ENCODE measurements at places on chromosomes 5 and 9.

- DNase-seq = no peak
Observed at GRCh38 chr5:72121052-72121779, 13.9 kb downstream of the MAP1B start.

DNA sequence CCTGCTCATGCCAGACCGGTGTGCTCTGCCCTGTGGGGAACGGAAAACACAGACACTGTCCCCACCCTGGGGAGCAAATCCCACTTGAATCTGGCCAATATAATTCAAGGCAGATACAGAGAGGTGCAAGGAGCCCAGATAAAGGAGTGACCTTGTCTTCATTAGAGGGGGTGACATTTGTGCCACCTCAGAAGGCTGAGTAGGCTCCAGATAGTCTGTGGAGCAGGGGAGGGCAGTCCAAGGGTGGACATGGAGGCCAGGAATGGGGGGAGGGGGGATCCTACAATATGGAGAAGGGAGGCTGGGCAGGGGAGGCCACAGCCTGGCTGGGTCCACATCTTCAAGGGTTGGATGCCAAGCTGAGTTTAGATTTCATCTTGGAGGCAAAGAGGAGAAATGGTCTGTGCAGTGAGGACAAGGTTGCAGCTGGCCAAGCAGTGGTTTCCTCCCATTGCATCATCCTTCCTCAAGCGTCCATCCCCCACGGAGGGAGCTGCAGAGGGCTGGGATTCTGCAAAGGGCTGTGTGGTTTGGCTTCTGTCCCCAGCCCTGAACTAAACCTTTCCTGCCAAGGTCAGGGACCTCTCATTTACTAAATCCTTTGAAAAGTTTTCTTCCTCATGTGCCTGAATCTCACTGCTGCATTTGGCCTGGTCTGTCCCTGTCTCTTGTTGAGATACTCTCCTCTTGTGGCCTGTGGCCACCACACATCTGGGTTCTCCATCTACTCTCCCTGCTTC lies 60.1 kb downstream of the GALNT12 start:
- DNase-seq = no peak

DNA sequence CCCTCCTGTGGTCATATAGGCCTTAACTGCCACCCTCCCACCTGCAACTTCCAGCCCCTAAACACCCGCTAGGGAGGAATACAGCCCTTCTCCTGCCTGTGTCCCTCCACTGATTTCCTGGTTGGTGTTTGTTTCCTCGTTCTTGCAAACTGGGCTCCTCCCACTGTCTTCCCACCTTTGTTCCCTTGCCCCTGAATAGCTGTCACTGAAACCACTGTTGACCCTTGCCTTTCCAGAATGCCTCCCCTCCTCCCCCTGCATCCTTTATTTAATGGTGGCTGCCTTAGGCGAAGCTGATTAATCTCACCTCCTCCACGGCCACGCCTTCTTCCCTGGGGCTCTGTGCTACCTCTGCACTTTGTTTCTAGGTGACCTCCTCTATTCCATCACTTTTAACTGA lies 626.7 kb downstream of the BNC2 start:
- DNase-seq = no peak

DNA sequence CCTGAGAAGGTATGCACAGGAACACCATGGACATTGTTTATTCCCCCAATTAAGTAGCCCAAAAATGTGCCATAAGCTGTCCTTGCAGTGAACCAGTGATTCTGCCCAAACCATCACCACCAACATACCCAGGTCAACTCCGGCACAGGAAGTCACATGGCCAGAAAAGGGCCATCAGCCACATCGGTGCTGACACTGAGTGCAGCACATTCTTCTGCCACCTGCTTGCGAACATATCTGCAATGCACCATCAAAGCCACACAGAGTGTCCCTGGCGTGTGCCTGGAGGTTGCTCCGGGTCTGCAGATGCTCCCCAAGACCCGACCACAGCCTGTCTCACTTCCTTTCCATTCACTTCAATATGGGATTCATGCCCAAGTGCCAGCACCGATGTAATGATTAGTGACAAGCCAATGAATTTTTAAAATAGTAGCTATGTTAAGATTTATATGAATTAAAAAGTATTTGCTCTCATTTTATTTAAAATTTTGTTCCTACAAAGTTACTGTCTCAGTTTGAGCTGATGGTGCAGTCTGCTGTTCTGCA lies 37.6 kb downstream of the SYK start:
- no peak for DNase-seq

GRCh38 chr5:80041527-80041926 lies 6.4 kb downstream of the THBS4 start:
- DNase-seq = no peak

GRCh38 chr5:103041071-103041676 lies 78.8 kb downstream of the GIN1 start:
- DNase-seq = peak; percentile 79

DNA sequence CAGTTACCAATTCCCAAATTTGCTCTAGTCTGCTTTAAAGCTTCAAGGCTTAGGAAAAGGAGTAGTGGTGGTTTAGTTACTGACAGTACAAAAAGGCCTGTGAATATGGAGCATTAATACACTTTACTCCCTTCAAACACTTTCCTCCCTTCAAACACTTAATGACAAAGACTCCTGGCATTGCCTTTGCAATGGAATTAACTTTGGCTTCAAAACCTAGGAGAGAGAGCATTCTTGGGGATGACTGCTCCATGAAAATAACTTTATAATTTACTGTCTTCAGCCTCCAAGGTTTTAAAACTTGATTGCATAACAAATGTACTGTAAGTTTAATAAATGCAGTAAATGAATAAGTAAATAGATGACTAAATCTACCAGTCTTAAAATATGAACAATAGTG lies 185.6 kb downstream of the TRPM3 start:
- no peak for DNase-seq

GRCh38 chr5:176780176-176781053 lies 29.9 kb upstream of the UNC5A start:
- no peak for DNase-seq

DNA sequence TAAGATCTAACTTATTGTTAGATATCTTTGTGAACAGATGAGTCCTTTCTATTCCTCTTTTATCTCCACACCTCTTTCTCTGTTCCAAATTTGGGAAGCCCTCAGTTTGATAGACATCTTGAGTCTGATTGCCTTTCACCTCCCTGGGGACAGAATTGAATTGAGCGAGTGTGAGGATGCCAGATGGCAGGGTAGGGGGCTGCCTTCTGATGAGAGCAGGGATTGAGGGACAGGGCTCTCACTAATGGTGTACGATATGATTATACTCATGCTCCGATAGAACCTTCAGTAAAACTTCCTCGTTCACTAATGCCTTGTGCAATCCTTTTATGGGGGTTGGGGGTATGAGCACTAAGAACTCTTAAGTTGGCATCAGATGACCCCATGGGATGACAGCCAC lies 172.1 kb upstream of the DAP start:
- DNase-seq = peak; percentile 66

GRCh38 chr9:37976714-37977477 lies 73.0 kb upstream of the SLC25A51 start:
- DNase-seq = peak; percentile 33

DNA sequence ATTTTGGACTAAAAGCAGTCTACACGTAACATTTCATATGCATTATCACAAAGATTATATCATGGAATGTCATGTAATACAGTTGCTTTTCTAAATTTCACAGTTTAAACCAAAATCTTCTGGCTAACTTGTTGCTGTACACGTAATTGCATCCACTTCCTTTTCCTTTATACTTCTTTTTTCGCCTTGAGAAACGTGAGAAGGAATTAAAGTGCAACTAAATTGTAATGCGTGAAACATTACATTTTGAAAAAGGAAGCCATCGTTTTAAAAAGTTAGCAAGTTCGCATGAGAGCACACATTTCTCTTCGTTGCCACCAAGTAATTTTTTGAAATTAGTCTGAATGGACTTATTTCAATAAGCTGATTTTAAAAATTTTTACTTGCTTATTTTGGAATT lies 80.0 kb downstream of the MEGF10 start:
- DNase-seq = no peak

- no peak for DNase-seq
Observed at GRCh38 chr5:143008809-143009521, 238.8 kb downstream of the ARHGAP26 start.

- DNase-seq = no peak
Observed at GRCh38 chr9:131714161-131714646, 25.7 kb downstream of the RAPGEF1 start.

- DNase-seq = peak; percentile 48
Observed at GRCh38 chr5:72355706-72356299, 35.6 kb downstream of the PTCD2 start.

GRCh38 chr5:177496727-177497291 lies 595 bp downstream of the PDLIM7 start:
- peak; percentile 80 for DNase-seq

- DNase-seq = peak; percentile 52
Observed at GRCh38 chr9:136326061-136326760, 1.1 kb upstream of the GPSM1 start.

DNA sequence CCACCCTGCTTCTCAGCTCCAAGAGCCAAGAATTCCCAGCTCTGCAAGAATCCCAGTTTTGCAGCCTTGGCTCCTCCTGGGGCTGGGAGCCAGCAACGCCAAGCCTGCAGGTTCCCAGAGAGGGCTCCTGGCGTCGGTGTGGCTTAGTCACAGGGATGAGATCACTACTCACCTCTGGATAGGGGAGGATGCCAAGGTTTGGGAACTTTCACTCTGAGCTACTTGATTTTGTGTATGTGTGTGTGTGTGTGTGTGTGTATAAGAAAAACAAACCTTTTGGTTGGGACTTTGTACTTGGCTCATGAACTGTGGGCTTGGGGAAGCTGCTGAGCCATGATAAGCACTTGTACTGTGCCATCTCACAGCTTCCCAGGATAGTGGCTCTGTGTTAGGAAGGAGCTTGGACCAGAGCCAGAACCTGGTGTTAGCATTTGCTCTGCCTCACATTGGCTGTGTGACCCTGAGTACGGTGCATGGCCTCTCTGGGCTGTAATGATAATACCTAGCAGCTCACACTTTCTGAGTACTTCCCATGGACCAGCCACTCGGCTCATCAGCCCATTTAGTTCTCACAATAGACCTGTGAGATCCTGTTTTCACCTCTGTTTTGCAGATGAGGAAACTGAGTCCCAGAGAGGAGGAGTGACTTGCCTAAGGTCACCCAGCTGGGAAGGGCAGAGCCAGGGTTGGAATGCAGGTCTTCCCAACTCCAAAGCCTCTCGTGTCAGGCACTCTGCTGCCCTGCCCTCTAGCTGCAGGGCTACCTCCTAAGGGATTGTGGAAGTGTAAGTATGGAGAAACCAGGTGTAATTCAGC lies 41.4 kb upstream of the DAB2IP start:
- peak; percentile 69 for DNase-seq

- DNase-seq = no peak
Observed at GRCh38 chr5:166281433-166281832, 2010.0 kb upstream of the WWC1 start.

DNA sequence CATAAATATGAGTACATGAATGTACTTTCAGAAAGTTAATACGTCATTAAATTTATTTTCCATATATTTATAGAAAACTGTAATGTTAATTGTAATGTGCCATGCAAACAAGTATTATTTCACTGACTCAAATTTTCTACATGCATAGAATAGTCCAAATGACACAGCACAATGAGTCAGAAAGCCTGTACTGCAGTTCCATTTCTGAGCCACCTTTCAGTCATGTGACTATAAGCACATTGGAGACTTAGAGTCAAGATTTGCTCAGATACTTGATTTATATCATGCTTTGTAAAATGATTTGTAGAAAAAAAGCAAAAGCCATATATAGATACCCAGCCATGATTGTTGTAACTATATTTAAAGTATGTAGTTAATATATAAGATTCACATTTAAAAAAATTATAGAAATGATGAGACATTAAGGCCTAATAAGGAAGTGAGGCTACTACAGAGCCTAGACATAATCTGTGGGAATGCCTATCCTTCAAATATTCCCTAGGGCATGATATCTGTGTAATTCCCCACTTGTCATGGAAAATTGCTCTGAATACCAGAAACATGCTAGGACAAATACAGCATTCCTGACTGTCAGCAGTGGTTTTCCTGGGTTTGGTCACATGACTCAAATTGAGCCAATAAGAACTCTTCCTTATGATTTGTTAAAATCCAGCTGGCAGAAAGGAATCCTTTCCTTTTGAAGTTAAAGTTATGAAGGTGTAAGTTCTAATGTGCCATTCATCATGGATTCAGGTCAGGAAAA lies 50.0 kb downstream of the PTPRD start:
- DNase-seq = no peak

- DNase-seq = no peak
Observed at GRCh38 chr9:122056484-122056883, 36.6 kb downstream of the TTLL11 start.

DNA sequence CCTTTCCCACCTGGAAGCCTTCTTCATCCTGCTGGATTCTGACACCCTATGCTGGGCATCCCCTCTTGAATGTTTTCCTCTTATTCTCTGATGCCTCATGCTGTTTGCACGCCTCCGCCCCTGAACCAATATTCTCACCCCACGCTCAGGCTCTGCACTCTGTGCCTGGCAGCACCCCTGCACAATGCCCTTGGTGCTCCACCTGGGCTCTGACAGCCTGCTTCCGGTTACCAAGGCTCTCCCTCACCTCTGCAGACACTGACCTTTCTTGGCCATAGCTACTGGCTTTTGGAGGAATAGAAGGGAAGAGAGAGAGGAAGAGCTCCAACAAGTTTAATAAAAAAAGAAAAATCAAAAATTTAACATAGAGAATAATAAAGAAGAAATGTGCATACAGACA lies 108.7 kb upstream of the SHB start:
- DNase-seq = no peak

- no peak for DNase-seq
Observed at GRCh38 chr5:169044962-169045361, 256.0 kb downstream of the SLIT3 start.

DNA sequence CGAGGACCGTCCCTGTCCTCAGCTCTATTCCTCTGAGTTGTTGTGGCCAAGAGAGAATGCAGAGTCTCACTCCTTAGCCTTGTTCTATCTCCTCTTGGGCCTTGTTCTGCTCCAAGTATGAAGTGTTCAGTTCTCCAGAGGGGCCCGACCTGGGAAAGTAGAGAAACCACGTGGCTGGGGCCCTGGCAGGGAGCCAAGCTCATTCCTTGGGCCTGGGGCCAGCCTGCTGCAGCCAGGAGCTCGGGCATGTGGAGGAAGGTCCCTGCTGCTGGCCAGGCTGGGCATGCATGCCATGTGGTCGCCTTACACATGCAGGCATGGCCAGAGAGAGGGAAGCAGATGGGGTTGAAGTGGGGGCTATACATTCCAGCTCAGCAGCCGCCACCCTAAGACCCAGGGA lies 60.7 kb downstream of the COL27A1 start:
- no peak for DNase-seq

DNA sequence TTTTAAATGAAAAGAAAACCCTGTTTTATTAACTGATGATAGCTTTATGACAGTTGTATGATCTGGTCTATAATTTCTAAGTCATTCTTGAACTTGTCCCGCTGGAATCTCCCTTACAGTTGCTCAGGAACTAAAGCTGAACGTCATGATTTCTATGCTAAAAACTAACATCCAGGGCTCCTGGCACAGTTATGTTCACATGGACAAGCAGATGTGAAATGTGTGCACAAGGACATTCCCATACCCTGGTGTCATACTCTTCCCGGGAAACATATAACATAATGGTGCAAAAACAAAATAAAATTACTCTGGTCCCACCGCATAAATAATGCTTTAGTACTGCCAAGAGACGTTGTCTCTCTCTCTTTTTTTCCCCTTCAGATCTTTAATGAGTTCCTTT lies 134.9 kb downstream of the PRDM6 start:
- no peak for DNase-seq

- no peak for DNase-seq
Observed at GRCh38 chr5:20590356-20590755, 602.4 kb upstream of the CDH18 start.

- DNase-seq = no peak
Observed at GRCh38 chr9:74321396-74321795, 175.7 kb upstream of the RORB start.

Measured in NCI-H446 (cell line).